ENCODE measurements at places on chromosomes 12 and 14.

- no peak for DNase-seq
Measured at GRCh38 chr12:4775936-4776335, 55.7 kb downstream of the GALNT8 start.

DNA sequence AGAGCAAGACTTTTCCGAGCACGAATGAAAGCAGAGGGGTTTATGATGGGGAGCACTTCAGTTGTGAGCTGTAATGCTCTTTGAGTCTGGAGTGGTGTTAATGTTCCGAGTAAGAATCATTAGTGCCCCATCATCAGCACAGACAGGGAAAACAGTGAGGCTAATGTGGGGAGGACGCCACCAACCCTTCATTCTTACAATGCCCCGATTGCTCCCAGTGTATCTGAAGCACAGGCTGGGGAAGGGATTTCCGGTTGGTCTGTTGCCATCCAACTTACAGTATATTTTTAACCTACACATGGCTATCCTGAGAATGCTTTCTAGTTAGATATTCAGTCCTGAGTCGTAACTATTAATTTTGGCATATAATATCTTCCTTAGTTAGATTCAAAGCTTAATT lies 141.6 kb downstream of the APAF1 start:
- DNase-seq, result no peak

- no peak for DNase-seq
Measured at GRCh38 chr12:9872162-9872561, 3.0 kb upstream of the CLEC2B start.

DNA sequence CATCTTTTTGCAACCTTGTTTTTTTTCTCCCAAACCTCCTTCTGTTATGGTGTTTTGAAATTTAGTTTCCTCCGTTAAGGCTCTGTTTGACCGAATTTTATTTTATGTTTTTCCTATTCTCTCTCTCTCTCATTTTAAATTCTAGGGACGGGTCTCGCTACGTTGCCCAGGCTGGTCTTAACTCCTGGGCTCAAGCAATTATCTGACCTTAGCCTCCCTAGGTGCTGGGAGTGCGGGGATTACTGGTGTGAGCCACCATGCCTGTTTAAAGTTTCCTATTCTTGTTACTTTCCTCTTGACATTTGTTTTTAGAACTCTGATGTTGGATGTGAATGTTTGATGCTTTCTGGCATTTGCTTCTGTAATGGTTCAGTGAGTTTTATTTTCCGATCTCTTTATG lies 1.0 kb downstream of the ZC3H14 start:
- DNase-seq, result no peak

- DNase-seq, result no peak
Measured at GRCh38 chr14:29918981-29919380, 8.7 kb downstream of the PRKD1 start.

DNA sequence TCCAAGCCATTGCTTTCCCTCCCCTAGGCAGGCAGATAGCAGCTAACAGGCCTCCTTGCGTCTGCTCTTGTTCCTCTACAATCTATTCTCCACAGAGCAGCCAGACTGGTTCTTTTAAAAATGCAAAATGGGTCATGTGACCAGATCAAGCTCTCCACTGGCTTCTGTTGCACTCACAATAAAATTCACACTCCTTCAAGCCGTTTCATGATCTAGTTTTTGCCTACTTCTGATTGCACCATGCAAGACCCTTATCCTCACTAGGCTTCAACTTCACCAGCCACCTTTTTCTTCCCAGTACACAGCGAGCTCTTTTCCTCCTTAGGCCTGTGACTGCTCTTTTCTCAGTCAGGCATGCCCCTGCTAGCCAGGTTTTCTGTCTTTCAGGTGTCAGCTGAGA lies 6.1 kb upstream of the KRAS start:
- no peak for DNase-seq

DNA sequence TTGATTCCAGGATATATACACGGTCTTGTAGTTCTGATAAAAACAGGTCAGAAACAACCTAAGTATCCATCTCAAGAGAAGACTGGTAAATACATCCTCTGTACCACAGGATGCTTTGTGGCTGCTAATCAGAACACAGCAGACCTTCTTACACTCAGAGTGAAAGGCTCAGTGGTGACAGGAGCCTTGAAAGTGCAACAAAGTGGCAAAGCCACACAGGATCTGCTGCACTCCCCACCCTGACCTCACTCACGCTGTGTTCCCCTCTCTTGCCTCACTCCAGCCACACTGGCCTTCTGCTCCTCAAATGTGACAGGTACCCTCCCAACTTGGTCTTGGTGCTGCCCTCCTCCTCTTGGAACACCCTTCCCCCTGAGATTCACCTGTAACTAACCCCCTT lies 98.1 kb upstream of the GRIP1 start:
- DNase-seq, result no peak

GRCh38 chr12:6432991-6433390 lies 11.8 kb upstream of the CD27 start:
- no peak for DNase-seq

- no peak for DNase-seq
Measured at GRCh38 chr14:100193417-100194357, 34.2 kb upstream of the DEGS2 start.

GRCh38 chr12:40327535-40327934 lies 102.7 kb downstream of the LRRK2 start:
- DNase-seq, result no peak

- no peak for DNase-seq
Measured at GRCh38 chr12:29104516-29104915, 44.6 kb upstream of the FAR2 start.
